Stimulated activated CD4-positive, alpha-beta T cell treated with anti-CD3 and anti-CD28 coated beads, Interleukin-2, amount 100 ng/mL, for 24 hours (primary cell): ENCODE measurements at places on chromosomes 12 and 14.

GRCh38 chr14:50820786-50821509 is 10.0 kb downstream of the NIN start:
- DNase-seq, result no peak

GRCh38 chr12:13087766-13088165 is 15.7 kb downstream of the GSG1 start:
- no peak for DNase-seq

GRCh38 chr12:130992448-130992847 is 38.7 kb downstream of the ADGRD1 start:
- no peak for DNase-seq

DNA sequence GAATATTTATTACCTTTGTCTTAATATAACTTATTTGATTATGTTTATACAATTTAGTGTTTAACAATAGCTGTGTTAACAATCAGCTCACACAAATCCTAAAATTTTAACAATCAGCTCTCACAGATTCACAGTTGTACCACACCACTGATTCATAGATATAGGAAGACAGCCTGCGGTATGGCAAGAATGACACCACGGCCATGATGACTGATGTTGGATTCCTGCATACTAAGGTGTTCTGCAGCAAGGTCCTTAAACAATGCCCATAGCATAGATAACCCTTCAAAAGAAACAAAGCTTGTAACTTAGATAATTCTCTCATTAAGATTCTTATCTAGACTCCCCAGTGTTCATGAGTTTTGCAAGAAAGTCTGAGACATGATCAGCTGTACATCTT is 3.9 kb upstream of the PYROXD1 start:
- DNase-seq, result no peak

- DNase-seq, result no peak
Measured at GRCh38 chr14:67784244-67784823, 32.1 kb downstream of the ZFYVE26 start.

GRCh38 chr12:54411391-54412241 is 7.5 kb downstream of the ITGA5 start:
- DNase-seq, result peak; percentile 71

DNA sequence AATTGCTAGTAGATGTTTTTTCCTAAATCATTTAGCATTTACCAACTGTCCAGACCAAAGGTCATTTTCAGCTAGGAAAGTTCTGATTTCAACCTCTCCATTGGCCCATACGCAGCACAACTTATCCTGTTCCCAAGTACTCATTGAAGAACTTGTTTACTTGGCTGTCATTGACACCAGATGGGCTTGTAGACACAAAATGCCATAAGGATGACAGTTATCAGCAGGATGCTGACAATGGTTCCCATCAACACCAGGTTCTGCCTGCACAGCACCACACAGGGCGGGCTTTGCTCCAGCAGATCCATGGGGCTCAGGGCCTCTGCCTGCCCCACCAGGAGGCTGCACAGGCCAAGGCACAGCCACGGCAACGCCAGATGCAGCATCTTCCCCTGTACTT is 36.5 kb upstream of the TMPRSS12 start:
- DNase-seq, result no peak

DNA sequence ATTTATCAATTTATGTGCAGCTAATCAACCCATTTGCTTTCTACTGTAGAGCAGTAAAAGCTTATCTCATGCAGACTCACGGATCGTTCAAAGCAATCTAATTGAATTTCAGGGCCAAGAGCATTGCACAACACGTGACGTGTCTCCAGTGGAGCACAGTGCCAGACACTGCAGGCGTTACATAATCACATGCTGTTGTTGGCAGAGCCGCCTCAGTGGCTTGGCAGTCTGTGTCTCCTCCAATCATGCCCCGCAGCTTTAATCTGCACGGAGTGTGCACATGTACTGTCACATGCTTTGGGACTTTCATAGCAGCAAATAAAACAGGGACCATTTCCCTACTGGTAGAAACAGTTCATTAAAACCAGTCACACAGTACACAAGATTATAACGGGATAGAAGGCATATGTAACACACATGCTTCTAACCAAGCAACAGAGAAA is 309.3 kb downstream of the ITPR2 start:
- DNase-seq, result no peak
